CD4-positive, alpha-beta T cell treated with Interleukin-15 for 1 hour (primary cell): ENCODE measurements at places on chromosomes 2 and 18.

- no peak for DNase-seq
Observed at GRCh38 chr2:206543073-206543472, 99.2 kb upstream of the FAM237A start.

DNA sequence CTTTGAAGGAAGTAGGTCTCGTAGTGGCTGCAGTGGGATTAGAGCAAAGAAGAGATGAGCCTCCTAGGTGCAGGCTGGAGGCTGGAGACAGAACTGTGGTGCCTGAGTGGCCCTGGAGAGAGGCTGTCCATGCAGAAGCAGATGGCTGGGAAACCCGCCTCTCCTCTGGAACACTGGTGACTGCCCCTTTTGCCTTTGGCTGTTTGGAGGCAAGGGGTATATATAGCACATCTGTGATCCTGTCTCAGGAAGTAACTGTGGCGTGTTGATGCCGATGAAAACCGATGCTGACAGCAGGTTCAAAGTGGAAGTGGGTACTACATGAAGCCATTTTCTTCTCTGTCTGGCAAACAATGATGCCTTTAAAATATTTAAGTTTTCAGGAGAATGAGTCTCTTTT lies 43.5 kb downstream of the SLC9A2 start:
- no peak for DNase-seq

- DNase-seq, result no peak
Observed at GRCh38 chr2:119212139-119212800, 11.4 kb upstream of the STEAP3 start.

DNA sequence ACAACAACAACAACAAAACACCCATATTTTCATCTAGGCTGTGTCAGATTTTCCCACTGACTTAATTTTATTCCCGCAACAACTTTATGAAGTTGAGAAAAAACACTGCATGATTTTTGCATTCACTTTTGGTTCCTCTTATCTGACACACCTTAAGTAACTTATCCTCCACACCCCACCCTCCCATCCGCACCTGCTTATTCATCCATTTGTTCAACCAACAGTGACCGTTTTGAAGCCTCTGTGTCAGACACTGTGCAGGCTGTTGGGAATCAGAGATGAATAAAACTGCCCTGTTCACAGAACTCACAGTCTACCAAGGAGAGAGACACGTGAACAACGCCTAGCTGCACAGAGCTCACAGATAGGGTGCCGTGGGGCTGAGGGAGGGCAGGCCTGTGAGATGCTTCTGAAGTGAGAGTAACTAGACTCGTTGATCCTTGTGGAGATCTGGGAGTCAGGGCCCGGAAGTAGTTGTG lies 7.4 kb downstream of the CNNM4 start:
- no peak for DNase-seq

- DNase-seq, result no peak
Observed at GRCh38 chr2:100924520-100925451, 77.3 kb upstream of the RPL31 start.

DNA sequence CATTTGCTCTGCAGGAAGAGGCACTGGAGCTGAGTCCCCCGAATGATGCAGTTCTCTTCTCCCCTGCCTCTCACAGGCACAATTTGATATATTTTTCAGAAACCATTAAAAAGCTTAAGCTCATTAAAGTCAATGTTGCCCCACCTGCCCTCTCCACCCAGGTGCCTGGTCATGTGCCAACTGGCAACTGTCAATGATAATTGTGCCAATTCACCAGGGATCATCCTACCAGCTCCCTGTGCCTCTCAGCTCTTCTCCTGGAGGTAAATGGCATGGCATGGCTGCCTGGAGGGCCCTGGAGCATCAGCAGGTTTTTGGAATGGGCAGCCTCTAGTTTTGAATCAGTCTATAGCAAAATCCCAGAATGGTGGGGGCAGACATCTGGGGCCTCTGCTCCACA lies 279.6 kb upstream of the ID2 start:
- no peak for DNase-seq

- no peak for DNase-seq
Observed at GRCh38 chr2:199443589-199444130, 14.1 kb downstream of the SATB2 start.

DNA sequence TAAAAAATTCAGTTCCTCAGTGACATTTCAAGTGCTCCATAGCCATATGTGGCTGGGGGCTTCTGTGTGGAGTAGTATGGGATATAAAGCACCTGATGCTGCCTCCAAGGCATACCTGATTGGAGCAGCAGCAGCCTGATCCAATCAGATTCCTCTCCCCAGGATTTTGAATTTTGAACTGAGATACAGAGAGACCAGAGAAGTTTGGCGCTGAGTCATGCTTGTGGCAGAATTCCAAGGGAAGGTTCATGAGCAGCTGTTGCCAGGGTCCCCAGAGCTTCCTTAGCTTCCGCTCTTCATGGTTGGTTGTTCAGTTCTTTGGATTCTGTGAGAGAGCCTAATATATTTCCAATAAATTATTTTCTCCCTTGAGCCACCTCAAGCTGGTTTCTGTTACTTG lies 29.0 kb upstream of the CFAP36 start:
- DNase-seq, result no peak

GRCh38 chr2:238240757-238241711 lies 1.2 kb upstream of the HES6 start:
- DNase-seq, result no peak

GRCh38 chr2:144545787-144546186 lies 25.9 kb upstream of the ZEB2 start:
- DNase-seq, result no peak

DNA sequence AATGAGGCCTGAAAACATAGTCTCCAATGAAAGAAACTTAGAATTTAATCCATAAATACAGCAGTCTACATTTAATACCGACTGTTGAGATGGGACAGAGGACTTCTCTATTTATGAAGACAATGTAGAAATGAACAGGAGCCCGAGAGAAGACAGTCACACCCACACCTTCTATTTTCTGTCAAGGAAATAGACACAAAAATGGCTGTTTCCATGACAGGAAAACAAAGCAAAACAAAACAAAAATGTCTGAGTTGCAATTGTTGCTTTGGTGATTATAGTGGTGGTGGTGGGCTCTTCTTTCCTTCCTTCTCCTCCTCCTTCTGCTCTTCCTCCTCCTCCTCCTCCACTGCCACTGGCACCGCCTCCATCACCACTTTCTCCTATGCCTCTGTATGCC lies 72.3 kb upstream of the CCDC68 start:
- no peak for DNase-seq

DNA sequence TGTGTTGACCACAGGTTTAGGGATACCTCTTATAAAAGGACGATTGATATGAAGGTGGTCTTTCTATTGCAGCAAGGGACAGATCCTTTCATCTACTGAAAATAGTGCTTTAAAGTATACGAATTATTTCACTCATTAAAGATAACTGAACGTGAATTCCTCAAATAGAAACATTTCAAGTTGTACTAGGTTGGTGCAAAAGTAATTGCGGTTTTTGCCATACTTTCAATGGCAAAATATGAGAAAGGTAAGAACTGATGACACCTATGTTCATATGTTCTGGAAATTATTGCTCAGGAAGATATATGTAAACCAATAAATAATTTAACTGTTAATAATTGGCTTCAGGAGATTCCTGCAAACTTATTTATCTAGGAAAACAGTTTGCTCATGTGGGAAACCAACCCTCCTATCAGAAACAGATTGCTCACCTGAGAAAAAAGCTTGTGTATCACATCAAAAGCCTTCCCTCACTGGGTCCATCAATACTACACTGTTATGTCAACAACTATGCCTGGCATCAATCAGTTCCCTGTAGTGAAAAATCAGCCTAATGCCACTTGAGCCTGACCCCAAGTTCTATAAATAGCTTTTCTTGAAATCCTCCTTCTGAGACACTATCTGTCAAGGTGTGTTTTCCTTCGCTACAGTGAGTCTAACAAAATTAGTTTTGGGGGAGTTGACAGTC lies 81.5 kb upstream of the ACSL3 start:
- DNase-seq, result no peak

DNA sequence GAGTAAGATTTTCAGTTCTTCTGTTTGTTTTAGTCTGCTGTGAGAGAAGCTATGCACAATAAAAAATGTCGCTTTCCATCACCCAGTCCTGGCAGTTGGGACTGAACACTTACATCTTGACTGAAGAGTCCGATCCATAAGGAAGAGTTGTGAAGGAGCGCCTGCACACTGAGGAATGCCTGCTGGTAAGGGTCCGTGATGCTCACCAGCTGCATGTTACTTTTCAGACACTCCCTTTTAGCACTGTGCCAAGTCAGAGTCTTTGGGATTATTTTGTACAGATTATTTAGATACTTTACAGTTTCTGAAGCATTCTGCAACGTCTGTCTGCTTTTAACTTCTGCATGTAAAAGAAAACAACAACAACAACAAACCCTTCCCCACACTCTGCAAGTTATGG lies 42.6 kb upstream of the CD302 start:
- no peak for DNase-seq

GRCh38 chr2:117936871-117937428 lies 76.9 kb downstream of the CCDC93 start:
- no peak for DNase-seq

DNA sequence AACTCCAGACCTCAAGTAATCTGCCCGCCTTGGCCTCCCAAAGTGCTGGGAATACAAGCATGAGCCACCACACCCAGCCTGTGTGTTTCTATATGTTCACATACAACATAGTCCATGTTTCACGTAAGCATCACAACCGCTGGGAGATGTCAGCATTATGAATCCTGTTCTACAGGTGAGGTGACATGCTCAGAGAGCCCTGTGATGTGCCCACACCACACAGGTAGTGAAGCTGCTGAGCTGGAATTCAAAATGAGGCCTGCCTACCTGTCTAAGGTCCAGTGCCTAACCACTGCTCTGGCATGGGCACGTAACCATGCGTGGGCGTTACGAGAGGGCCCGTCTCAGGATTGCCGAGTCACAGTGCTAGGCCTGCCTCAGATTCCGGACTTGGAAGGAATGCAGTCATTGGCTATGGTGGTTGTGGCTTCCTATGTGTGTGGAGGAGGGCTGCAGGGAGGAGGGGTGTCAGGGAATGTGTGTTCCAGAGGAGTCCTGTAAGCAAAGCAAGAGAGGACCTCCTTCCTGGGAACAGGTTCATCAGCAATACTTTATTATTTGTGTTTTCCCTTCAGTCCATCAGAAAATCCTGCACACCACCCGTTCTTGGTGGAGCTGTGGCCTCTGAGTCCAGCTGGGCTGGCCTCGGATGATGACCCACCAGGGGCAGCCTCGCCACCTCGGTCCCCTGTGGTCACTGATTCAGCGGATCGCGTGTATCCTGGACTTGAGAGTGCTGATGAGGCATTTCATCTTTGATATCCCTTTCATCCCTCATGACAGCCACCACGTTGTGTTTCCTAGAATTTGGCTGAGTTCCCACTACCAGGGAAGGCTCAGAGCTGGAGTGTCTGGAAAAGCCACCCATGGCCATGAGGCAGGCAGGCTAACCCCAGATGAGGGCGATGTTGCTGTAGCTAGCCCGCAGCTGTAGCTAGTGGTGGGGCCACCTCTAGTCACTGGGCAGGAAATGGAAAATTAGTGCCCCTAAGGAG lies 31.1 kb downstream of the HK2 start:
- no peak for DNase-seq

DNA sequence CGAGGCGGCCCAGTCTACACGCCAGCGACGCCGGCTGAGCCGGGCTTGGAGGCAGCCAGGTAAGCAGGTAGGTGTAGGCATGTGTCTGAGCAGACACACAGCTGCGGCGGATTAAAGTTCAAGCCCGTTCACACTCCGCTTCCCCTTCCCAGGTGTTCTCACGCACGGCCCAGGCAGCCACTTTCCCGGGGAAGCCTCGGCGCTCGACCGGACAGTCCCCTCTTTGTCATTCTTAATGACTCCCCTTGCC lies 367 bp downstream of the TGFA start:
- no peak for DNase-seq

DNA sequence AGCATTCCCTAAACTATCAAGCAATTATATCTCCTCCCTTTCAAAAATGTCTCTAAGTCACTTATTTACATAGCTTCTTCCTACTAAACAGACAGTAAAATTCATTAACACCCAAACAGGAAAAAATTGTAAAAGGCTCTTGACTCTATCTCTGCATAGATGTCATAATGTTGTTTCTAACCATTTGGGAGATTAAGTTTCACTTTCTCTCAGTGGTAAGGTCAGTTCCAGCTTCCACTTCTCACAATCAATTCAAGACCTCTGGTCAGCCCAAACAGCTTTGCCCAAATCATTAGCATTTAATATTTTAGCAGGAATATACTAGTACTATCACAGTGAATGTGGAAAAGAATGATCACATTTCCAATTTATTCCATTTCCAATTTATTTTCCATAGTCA lies 374.3 kb upstream of the MC4R start:
- DNase-seq, result no peak

DNA sequence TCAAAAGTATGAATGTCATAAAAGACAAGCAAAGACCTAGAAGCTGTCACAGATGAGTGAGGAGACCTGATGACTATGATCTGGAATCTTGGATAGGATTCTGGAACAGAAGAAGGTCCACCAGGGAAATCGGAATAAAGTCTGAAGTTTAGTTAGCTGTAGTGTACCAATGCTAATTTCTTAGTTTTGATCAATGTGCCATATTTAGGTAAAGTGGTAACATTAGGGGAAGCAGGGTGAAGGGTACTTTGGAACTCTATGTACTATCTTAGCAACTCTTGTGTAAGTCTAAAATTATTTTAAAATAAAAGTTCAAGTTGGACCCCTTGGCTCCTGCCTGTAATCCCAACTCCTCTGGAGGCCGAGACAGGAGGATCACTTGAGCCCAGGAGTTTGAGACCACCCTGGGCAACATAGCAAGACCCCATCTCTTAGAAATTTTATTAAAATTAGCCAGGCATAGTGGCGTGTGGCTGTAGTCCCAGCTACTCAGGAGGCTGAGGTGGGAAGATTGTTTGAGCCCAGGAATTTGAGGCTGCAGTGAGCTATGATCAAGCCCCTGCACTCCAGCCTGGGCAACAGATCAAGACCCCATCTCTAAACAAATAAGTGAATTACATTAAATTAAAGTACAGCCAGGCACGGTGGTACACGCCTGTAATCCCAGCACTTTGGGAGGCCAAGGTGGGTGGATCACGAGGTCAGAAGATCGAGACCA lies 35.9 kb upstream of the EFHD1 start:
- DNase-seq, result no peak

GRCh38 chr2:79375817-79376216 lies 137.0 kb upstream of the CTNNA2 start:
- no peak for DNase-seq

DNA sequence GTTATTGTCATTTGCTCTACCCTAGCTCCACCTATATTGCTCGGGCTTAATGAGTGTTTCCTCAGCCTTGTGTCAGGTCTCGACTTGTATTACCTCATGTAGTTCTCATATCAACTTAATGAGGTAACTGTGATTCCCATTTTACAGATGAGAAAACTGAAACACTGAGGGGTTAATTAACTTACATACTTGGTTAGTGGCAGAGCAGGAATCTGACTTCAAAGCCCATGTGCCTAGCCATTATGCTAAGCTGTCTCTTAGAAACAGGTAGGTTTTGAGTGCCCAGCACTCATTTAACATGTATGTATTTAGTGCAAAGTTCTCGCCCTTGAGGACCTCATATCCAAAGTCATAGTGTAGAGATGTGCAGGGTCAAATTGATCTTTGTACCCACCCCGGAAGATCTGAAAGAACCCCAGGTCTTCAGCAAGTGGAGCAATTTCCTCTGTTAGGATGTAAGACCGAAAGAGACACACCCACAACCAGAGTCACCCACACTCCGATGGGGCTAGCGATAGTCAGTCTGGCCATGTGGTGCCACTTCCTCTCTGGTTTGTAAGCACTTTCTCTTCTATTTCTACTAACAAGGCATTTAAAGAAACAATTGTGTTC lies 121.0 kb upstream of the SLC39A10 start:
- peak; percentile 81 for DNase-seq

- no peak for DNase-seq
Observed at GRCh38 chr2:218465987-218466633, 47.2 kb downstream of the VIL1 start.

- no peak for DNase-seq
Observed at GRCh38 chr2:152005607-152006006, 93.2 kb downstream of the CACNB4 start.
